ENCODE measurements at places on chromosomes 13 and 19.

GRCh38 chr13:73837147-73837546, 297.1 kb downstream of the KLF12 start:
- DNase-seq, result no peak

- no peak for DNase-seq
These were observed 46.6 kb upstream of the GPR183 start for GRCh38 chr13:99353836-99354235.

DNA sequence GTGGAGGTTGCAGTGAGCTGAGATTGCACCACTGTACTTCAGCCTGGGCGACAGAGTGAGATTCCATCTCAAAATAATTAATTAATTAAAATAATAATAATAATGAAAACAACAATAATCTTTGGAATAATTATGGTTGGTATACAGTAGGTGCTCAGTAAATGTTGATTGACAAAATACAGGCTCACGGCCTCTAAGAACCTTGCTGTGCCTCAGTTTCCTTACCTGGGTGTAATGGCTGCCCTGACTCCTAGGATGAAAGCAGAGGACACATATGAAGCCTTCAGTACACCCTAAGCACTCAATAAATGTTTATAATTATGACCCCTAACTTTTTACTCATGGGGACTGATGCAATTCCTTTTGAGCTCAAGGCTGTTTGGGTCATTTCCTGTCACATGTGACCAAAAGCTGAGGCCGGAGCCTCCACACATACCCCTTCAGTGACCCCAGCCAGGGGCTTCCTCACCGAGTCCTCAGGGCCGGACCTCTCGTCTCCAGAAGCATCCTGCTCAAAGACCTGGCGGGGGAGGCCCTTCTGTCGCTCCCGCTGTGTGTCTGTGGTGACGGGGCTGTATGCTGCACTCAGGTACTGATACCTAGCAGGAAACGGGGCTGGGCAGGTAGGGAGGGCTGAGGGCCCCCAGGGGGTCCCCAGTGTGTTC, 10.5 kb downstream of the DOCK6 start:
- no peak for DNase-seq

- DNase-seq, result no peak
These were observed 26.0 kb downstream of the ZNF430 start for GRCh38 chr19:21046489-21046888.

DNA sequence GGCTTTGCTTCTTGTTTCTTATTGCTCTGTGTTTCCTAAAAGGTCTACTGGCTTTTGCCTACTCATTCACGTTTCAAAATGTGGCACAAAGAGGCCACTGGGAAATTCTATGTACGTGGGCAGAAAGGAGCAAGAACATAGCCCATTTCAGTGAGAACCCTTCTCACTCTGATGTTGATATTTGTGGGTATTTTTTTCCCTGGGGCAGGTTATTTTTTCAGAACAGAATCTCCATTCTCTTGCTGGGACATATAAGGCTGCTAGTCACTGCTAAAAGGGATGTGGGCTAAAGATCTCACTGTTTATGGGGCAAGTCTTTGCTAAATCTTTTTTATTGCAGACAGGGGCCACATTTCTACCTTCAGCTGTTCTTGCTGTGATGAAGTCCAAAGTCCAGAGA, 27.1 kb downstream of the EDNRB start:
- no peak for DNase-seq

DNA sequence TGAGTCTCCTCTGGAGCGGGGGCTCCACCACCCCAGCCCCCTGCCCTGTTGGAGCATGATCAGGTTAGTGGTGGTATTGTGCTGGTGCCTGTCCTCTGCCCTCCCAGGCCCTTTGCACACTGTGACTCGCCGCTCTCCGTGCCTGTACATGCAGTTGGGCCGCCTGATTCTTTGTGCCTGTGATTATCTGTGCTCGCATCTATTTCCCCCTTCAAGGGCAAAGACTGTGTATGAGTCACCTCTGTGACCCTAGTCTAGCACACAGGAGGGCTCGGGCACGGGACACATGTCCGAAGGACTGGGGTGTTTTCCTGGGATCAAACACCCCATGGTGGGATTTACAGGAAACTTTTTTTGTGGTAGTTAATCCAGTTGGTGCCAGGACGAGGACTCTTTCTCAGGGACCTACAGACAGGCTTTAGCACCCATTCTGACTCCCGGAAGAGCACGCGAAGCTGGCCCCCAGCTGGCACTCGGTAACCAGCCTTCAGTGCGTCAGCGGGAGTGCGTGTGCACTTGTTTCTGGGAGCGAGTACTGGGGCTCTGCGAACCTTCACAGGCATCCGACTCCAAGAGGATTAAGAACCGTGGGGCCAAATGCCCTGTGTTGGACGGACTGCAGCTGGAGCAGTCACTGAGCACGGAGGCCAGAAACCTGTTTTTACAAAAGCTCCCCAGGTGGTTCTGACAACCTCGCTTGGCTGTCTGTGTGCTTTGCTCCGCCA, 6.7 kb downstream of the PPP1R37 start:
- DNase-seq, result no peak

- peak; percentile 99 for DNase-seq
These were observed 21.1 kb upstream of the OR10H1 start for GRCh38 chr19:15836330-15837220.

- no peak for DNase-seq
These were observed 12.7 kb upstream of the ZNF431 start for GRCh38 chr19:21128901-21129698.

GRCh38 chr13:113374511-113375175, 10.7 kb upstream of the GRTP1 start:
- no peak for DNase-seq

DNA sequence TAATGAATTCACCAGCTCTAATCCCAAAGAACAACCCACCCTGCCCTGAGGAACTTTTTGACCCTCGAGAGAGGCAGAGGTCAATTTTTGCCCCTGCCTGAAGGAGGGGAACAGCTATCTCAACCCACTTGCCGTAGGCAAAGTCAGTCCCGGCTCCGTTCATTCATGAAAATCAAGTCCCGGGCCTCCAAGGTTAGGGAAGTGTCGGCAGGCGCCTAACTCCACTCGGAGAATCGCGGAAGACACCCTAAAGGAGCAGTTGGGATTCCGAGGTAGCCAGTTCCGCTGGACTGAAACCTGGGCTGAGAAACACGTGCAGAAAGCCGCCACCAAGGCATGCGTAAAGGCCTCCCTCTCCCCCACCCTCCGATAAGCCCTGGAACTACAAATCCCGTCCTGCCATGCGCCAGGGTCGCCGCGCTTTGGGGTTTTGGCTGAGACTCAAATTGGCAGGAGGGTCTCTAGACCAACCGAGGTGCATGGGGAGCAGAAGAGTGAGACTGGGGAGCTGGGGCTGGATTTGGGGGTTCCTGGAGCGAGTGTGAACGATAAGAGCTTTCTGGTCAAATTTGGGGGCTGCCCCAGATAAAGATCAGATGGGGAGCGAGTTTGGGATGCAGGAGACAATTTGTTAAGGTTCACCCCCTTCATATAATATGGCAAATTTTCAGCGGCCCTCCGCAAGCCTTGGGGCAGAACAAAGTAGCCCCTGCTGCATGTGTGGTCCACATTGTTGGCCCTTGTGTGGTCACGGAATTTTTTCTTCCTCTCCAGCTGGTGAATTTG, at the start of gene TNPO2:
Gene TNPO2 (minus strand): TSS at position 292 of the 786 bp plus-strand sequence. CDS start 2,955 bp downstream, outside the sequence.
- DNase-seq, result no peak

DNA sequence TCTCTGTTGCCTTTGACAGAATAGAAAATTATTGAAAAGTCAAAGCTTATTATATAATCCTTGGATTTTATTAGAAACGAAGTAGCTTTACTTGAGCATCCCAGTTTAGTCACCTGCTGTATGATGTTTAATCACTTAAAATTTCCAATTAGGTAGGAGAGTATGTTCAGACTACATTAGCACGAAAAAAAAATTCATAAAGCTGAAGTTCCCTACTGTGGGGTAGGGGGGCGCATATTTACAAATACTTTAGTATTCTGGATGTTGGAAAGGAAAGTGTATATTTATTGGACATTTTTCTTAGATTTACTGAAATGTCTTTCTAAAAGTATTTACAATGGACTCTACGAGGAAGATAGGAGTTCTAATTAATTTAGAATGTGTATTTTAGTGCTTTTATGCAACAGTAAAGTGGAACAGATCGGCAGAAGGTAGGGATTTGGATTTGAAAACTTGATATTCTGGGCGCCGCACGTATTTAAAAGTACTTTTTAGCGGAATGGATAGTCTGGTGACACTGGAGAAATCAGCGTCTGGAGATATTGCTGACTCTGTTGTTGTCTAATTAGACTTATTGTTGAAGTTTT, 1.9 kb downstream of the CDK8 start:
- no peak for DNase-seq

DNA sequence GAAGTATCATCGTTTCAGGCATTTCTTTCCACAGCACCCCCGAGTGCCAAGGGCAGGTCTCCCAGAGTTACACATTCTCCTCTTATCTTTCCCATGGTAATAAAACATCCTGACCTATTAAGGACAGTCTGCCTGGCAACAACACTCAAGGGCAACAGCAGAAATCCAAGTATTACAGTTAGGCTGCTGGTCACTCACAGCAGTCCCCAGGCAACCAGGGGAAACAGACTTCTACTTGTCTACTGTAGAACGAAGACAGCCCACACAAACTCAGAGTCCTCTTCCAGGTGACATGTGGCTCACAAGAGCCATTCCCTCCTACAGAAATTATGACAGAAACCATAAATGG, 24.3 kb downstream of the RCBTB1 start:
- DNase-seq, result no peak

GRCh38 chr19:35134601-35135242, at the start of gene LGI4:
TSS of gene LGI4 (minus strand) at chr19:35135059. CDS start at chr19:35134680, 379 bp downstream.
- DNase-seq, result no peak

DNA sequence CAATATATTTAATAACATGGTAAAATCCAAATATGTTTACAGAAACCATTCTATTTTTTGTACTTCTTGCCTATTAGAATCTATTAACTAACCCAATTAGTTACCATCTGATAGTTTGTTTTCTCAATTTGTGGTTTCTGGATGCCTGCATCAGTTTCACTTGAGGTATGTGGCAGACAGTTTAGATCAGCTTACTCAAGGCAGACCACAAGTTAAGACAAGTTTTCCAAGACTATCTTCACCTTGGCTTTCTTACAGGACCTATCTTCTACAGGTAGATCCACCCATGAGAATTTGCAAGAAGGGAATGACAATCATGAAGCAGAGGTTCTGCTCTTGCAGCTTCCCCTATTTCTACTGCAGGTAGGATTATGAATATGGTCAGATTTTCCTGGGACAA, 458.6 kb downstream of the DACH1 start:
- no peak for DNase-seq

- no peak for DNase-seq
These were observed 7.2 kb downstream of the SHC2 start for GRCh38 chr19:453606-454005.

GRCh38 chr13:65095161-65096082, 2134.7 kb downstream of the PCDH9 start:
- DNase-seq, result no peak

DNA sequence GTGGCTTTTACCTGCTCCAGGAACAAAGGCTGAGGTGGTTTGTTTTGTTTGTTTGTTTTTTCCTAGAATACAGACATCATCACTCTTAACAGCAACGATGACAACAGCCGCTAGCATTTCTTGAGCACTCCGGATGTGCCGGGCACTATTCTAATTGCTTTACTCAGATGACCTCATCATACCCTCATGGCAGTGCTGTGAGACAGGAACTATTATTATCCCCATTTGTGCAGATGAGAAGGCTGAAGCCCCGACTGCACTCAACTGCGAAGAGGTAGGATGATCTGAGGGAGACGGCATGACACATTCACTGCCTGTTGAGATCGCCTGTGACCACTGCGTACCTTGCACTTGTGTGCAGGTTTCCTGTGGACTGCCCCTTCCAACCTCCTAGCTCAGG, 66.5 kb downstream of the CCDC70 start:
- peak; percentile 14 for DNase-seq

GRCh38 chr13:35865341-35866240, 265.6 kb downstream of the DCLK1 start:
- no peak for DNase-seq

DNA sequence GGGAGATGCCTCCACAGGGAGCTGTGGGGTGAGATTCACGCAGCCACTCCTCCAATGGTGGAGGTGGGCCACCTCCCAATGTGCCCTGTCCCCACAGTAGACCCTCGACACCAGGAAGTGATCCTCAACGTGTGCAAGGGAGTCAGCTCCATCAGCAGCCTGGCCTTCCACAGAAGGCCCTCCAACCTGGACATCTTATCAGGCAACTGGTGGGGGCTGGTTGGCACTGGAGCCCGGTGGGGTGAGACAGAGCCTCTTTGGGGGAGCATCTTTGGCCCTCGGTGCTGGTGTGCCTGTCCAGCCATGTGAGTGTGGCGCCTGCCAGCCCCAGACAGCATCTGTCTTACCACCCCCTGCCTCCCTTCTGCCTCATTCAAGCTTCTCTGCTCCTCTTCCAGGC, 19.7 kb upstream of the RNF17 start:
- DNase-seq, result no peak

DNA sequence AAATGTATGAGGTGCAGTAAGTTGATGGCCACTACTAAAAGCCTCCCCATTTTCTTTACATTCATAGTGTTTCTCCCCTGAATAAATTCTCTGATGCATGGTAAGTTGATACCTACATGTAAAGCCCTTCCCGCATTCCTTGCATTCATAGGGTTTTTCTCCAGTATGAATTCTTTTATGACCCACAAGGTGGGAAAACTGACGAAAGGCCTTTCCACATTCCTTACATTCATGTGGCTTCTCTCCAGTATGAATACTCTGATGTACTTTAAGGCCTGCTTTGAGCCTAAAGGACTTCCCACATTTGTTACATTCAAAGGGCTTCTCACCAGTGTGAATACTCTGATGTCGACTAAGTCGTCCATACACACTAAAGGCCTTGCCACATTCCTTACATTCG, 20.5 kb downstream of the ZNF607 start:
- DNase-seq, result no peak

GRCh38 chr19:38251564-38252051, 4.6 kb downstream of the PPP1R14A start:
- DNase-seq, result no peak

- no peak for DNase-seq
These were observed 1.1 kb downstream of the RBM26 start for GRCh38 chr13:79404985-79405384.

DNA sequence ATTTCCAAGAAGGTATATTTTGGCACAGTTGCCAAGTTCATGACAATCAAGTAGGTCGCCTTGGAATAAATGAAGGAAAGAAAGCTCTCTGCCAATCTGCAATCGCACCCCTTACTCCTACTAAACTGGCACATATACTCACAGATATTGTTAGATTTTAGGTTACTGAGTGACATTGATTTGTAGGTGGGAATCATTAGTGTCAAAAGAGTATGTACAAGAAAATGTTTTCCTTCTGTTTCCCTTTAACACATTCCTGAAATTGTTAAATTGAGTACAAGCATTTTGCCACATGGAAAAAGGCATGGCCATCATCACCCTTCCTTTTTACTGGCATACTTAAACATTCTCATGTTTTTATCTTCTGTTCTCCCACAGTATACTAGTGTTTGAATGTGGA, 2868.3 kb upstream of the PCDH20 start:
- DNase-seq, result no peak

DNA sequence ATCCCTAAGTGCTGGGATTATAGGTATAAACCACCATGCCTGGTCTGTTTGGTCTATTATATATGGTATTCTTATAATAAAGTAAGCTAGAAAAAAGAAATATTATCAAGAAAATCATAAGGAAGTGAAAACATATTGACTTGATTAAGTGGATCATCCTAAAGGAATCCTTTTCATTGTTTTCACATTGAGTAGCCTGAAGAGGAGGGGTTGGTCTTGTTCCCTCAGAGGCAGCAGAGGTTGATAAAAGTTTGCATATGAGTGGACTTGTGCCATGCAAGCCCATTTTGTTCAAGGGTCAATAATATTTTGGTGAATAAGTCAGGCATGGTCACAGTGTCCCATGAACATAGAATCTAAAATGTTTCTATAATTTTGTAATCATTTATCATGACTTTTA, 52.7 kb downstream of the ZNF627 start:
- DNase-seq, result no peak
